Activated CD8-positive, alpha-beta T cell treated with anti-CD3 and anti-CD28 coated beads for 36 hours (primary cell): ENCODE measurements at places on chromosomes 12 and 14. TPM values are rescaled to one million over a fixed set of nuclear protein-coding genes. Genes with fewer than 3 reads are reported as not detected.

- no peak for DNase-seq
Observed at GRCh38 chr12:57745485-57745881, 644 bp downstream of the TSPAN31 start.

DNA sequence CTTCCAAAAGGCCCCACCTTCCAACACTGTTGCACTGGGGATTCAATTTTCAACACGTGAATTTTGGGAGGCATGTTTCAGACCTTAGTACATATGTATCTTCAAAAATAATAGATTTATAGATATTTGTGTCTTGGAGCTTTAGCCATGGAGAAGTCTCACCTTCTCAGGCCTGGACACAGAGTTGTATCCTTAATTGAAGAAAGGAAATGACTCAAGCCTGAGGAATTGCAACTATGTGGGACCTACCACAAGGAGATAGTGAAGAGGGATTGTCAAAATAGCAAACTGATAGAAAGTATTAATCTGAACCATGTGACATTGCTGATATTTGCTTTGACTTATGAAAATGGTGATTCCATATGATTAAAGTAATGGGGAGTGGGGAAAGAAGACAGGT, 89.8 kb downstream of the ACSS3 start:
- no peak for DNase-seq

Gene TC2N
- 28.5 TPM for total RNA-seq

- DNase-seq, result no peak
Observed at GRCh38 chr14:58923751-58924405, 264.6 kb upstream of the DAAM1 start.

Gene SLC8A3
- total RNA-seq, result 0.54 TPM

Gene NKX2-1
- 0.25 TPM for total RNA-seq

DNA sequence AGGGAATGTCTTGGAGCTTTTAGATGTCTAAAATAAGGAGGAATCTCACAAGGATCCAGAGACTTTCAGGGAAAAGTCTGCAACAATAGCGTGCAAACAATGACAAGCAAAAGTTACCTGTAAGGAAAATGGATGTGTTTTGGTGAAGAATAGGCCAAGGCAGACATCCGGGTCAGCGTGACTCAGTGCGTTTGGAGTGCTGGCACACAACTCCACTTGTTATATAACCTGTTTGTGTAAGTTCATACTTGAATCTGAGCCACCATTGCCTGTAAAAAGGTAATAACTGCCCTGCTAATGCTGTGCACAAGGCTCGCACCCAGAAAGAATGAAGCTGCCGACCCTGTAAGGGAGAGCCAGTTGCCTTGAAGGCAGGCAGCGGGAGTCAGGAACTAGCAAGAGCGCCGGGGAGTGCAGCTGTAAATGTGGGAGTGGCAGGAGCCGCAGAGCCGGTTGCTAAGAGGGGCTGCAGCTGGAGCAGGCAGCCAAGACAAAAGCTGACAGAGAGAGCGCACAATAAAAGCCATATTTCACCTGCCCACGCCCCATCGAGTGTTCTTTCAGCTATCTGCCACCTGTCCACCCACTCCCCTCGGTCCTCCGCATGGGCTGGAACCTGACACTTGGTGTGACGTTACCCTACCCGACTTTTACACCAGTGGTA, 638.5 kb upstream of the MIS18BP1 start:
- no peak for DNase-seq
